ENCODE measurements at places on chromosomes 5 and 9.

- DNase-seq: no peak
Observed at GRCh38 chr5:95720094-95720786, 10.9 kb upstream of the RHOBTB3 start.

- DNase-seq: no peak
Observed at GRCh38 chr9:126669108-126669507, 55.4 kb downstream of the LMX1B start.

- no peak for DNase-seq
Observed at GRCh38 chr5:120258123-120258522, 206.0 kb upstream of the PRR16 start.

GRCh38 chr9:33234511-33235467 lies 5.2 kb upstream of the SPINK4 start:
- no peak for DNase-seq

- no peak for DNase-seq
Observed at GRCh38 chr5:102554728-102555127, 55.9 kb upstream of the SLCO6A1 start.

DNA sequence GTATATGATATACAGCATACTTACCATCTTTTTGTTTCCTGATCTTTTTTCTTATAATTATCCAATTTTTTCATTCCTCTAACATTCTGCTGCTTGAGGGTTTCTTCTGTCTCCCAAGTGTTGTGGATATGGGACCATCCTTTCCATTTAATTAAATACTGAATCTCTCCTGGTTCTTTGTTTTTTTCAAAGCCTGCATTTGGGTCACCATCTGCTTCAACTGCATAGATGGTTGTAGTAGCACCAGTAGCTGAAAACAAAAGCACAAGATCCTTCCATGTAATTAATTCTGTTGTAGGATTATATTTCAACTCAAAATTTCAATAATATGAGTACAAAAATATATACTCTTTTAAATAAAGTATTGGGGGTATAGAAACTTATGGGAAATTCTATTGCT lies 29.4 kb downstream of the CHD1 start:
- no peak for DNase-seq
